ENCODE measurements at places on chromosomes 5 and 9. TPM values are rescaled to one million over a fixed set of nuclear protein-coding genes. Genes with fewer than 3 reads are reported as not detected.

PCDHAC2 gene
- total RNA-seq, result 4.6 TPM

DNA sequence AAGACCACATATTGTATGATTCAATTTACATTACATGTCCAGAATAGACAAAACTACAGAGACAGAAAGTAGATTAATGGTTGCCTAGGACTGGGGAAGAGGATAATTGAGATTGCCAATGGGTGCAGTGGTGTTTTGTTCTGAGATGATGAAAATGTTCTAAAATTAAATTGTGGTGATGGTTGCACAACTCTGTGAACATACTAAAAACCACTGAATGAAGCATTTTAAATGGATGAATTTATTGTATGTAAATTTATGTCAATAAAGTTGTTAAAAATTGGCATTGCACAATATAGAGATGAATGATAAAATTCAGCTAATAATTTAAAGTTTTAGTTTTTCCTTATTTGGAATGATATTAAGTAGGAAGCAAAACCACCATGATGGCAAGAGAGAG is 109.5 kb upstream of the NR4A3 start:
- DNase-seq, result no peak

- no peak for DNase-seq
Observed at GRCh38 chr9:34540827-34541226, 18.0 kb upstream of the ENHO start.

PCDHGB2 gene
- 4.2 TPM for total RNA-seq

SLC25A2 gene
- total RNA-seq, result not detected

DNA sequence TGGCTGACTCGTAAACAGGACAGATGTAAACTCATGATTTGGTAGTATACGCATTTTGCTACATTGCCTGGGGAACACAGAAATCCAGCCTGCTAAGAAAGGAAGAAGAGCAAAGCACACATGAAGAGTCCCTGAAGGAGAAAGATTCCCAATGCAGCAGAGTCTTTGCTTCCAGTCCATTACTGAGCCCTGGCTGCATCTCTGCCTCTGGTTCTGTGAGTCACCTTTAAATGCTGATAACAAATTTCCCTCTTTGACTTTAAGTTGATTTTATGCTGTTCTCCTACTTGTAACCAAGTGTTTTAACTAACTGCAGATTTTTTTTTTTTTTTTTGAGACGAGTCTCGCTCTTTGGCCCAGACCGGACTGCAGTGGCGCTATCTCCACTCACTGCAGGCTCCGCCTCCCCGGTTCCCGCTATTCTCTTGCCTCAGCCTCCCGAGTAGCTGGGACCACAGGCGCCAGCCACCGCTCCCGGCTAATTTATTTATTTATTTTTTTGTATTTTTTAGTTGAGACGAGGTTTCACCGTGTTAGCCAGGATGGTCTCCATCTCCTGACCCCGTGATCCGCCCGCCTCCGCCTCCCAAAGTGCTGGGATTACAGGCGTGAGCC is 8.5 kb upstream of the PRXL2C start:
- DNase-seq, result no peak
